ENCODE measurements at places on chromosomes 12 and 14.

GRCh38 chr12:92445253-92446082, 257.3 kb upstream of the PLEKHG7 start:
- peak; percentile 25 for DNase-seq

- no peak for DNase-seq
Measured at GRCh38 chr12:59005193-59005955, 85.1 kb upstream of the LRIG3 start.

GRCh38 chr12:75196865-75197264, 12.8 kb downstream of the KCNC2 start:
- no peak for DNase-seq

DNA sequence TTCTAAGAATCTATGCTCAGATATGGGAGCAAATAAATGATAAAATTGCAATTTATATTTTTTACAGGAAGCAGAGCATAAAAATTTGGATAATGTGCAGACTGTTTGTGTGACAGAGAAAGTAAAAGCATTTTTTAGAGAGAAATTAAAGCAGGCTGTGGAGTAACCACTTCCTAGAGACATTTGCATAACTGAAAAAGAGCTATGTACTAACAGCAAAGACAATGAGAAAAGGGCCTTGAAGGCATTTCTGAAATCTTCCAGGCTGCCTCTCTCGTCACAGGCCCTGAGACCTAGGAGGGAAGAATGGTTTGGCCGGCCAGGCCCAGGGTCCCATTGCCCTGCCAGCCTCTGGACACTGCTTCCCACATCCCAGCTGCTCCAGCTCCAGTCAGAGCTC, 247.2 kb downstream of the ALX1 start:
- no peak for DNase-seq

DNA sequence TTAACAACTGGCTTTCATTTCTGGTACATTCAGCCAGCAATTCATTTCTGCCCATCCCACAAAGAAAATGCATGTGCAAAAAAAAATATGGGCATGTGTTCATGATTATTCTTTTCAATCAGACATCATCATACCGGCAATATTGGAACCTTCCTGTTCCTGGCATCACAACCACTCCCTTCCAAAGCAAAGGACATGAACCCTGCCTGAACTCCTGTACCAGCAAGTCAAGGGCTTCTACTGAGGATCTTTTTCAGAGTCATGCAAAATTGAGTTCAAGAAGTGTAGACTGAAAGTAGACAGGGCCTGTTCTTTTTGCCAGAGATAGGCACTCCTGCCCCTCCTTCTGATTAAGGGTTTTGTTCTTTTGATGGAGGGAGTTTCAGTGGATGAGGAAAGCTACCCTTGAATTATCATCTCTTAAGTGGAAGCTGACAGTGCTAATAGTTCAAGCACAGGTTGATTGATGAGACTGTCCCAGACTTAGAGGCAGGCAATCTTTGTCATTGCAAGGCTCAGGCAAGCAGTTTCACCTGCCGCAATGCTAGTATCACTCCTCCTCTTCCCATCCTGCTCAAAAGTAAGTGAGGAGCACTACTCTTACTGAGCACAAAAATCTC, 22.3 kb upstream of the DIO2 start:
- no peak for DNase-seq

DNA sequence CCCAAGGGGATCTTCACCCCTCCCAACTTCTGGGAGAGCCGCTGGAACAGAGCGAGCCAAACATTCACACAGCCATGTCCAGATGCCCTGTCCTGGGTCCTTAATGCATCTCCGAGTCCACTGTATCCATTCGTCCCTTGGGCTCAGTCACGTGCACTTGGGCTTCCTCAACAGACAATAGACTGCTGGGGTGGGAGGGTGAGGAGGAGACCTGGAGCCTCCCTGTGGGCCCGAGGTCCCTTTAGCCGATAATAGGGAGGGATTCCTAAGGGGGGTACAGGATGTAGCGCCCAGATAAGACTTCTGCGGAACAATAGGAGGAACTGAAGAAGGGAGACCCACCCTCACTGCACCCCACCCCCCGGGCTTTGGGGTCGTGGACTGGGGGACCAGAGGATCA, 6.7 kb downstream of the ARHGEF25 start:
- no peak for DNase-seq

DNA sequence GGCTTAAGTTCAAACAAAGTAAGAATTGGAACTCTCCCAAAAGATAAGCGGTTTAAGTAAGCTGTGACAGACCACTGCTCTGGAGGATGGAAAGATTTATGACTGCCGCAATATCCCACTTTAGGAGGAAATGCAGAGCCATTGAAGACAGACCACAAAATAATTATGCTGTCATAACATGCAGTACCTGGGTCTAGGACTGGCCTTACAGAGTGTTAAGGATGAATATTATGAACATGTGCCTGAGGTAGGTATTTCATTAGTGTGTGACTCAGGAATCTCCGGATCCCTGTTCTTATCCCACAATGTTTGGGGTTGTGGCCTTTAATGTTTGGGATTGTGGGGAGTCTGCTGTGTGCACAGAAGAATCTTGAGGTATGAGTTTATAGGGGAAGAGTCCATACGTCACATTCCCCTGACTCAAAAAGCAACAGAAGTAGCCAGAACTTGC, 114.9 kb downstream of the SAMD4A start:
- DNase-seq = peak; percentile 76

GRCh38 chr12:19529951-19530636, 90.8 kb downstream of the AEBP2 start:
- DNase-seq = no peak

DNA sequence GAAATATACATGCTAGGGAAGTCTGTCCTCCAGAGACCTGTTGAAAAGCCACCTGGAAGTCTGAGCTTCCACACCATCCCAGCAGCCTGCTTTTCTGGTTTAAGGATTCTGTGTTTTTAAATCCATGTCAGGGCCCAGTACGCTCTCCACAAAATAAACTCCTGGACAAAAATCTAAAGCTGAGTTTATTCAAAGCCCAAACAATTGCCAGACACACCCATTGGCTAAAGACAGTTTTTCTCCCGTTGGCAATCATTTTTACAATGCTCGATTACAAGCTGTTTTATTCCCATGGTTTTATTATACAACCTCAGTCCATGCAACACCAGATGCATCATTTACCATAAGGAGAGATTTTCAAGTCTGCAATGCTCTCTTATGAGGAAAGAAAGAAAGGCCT, 94.5 kb downstream of the MYRFL start:
- DNase-seq = no peak

- DNase-seq = no peak
Measured at GRCh38 chr12:48961331-48961730, 4.0 kb upstream of the ARF3 start.

GRCh38 chr14:103372552-103373304, 12.5 kb upstream of the MARK3 start:
- no peak for DNase-seq

GRCh38 chr14:104868811-104869572, 3.9 kb downstream of the CEP170B start:
- DNase-seq = no peak

GRCh38 chr12:63668028-63668799, at the start of gene DPY19L2:
Gene DPY19L2 (minus strand): TSS chr12:63668493. CDS start chr12:63668393, 100 bp downstream.
- peak; percentile 89 for DNase-seq

DNA sequence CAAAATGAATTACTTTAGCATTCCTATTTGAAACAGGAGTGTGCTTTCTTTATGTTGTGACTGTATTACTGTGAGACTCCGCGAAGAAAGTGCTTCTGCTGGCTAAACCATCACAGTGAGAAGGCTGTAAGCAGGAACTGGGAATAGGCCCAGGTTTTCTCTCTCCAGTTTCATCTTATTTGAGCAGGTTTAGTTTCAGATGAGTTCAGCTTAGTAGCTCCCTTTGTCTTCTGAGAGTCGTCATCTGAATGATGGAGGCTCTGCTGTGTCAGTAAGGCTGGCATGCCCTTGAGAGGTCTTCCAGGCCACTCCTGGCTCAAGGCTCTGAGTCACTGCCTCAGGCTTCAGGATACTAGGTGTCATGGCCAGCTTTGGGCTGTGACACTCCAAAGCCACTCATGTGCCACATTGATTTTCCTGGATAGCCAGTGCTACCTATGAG, 205.6 kb upstream of the RGS6 start:
- DNase-seq = no peak

- peak; percentile 28 for DNase-seq
Measured at GRCh38 chr12:28859551-28859950, 289.5 kb upstream of the FAR2 start.

GRCh38 chr12:50241178-50241577, 42.1 kb downstream of the LIMA1 start:
- DNase-seq = no peak

- no peak for DNase-seq
Measured at GRCh38 chr14:61178226-61179060, 102.7 kb downstream of the TMEM30B start.

DNA sequence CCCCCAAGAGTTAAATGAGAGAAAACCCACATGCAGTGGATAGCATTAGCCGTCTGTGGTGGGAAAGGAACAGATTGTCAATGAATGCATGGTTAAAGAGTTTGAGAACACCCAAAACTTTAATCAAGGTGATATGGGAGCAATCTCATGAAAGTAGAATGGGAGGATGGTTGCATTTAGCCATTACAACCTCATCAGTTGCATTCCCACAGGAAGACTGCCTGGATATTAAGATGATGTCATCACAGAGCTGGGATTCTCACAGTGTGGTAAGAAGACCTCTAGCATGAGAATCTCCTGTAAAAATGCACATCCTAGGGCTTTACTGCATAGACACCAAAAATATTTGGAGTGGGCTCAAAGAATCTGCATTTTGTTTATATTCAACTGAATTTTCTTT, 284.9 kb downstream of the RGS6 start:
- no peak for DNase-seq

- peak; percentile 38 for DNase-seq
Measured at GRCh38 chr12:9646794-9647781, 22.4 kb upstream of the CLEC2D start.

GRCh38 chr14:32370714-32371113, 41.6 kb downstream of the AKAP6 start:
- DNase-seq = no peak

DNA sequence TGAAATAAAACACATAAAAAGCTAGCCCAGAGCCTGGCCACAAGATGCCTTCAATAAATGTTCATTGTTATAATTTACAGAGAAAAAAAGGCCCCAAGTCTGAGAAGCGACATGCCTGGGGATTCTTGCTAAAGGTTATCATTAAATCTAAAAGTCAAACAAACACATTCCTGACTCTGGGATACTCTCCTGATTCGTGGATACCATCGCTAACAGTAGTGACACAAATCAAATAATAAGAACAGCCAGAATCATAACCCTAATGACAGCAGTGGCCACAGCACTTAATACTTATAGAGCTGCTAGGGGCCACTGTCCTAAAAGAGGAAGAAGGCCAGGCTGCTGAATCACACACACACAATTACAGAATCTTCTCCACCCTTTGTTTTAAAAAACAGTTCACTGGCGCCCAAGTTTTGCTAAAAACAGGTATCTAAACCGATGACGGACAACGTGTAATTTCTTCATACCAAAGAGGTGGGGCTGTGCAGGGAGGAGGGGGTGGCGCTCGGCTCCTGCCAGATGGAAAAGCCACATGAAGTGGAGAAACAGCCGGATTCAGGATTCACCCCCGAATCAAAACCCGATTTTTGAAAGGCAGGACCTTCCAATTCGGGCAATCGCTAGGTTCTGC, 1.2 kb downstream of the CLIP1 start:
- DNase-seq = peak; percentile 47

DNA sequence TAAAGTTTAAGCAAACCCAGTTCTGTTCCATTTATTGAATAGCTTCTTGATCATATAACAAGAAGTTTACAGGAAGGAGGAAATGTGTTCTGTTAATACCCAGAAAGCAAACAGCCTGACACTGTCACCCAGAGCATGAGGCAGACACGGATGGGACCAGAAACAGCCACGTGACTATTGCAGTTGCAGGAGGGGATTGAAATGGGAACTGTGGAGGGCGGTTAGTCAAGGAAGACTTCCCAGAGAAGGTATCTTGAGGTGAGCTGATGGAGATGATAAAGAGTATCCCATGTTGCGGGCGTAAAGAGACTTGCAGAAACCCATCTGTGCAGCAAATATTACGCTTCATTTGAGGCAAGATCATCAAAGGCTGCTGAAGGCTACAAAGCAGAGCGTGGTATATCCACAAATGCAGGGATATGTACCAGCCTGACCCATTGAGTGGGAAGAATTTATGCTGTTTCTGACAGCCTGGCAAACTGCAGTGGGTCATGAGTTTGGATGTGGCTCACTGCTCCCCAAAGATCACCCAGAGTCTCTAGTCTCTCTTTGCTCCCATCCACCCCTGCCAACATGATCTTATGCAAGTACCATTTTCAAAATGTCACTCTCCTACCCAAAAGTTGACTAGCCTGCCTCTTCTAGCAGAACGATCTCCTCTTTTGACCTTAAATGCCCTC, 20.7 kb downstream of the KRT76 start:
- no peak for DNase-seq

DNA sequence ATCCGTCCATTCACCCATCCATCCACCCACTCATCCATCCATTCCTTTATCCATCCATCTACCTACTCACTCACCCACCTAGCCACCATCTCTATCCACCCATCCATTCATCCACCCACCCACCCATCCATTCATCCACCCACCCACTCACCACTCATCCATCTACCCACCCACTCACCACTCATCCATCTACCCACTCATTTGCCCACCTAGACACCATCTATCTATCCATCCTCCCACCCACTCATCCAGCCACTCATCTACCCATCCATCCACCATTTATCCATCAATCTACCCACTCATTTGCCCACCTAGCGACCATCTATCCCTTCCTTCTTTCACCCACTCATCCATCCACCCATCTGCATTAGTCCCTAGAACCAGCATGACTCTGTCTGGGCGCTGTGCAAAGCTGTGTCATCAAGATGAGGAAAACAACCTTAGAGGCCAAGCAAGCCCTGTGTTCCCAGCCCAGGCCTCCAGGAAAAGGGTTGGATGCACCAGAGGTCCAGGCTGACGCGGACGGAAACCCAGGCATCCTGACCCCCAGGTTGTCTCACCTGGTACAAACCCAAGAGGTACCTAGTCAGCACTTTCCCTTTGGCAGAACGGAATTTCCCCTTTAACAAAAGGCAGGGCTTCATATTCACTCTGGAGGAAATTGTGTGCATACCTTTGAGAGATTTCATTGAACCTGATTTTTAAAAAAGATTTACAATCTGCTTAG, 73.7 kb downstream of the NOC4L start:
- no peak for DNase-seq

DNA sequence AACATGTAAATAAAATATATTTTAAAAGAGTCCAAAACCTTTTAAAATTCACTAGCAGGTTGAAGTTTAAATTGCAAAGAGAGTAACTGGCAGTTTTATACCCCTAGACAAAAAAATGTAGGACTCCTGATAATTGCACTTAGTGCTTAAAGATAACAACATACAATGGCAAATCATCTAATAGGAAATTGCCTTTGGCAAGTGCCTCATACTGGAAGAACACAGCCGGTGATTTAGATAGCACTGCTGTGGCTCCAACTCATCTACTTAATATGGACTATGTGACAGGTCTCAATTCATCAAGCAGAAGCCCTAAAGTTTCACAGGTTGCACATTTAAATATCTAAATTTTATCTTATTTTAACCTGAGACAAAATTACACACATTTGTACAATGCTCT, 13.4 kb downstream of the C12orf50 start:
- DNase-seq = no peak

GRCh38 chr14:103739466-103739792, 23.8 kb downstream of the ZFYVE21 start:
- DNase-seq = no peak

All from common myeloid progenitor, CD34-positive (primary cell).